ENCODE measurements at places on chromosomes 6 and 20. TPM values are rescaled to one million over a fixed set of nuclear protein-coding genes. Genes with fewer than 3 reads are reported as not detected.

DNA sequence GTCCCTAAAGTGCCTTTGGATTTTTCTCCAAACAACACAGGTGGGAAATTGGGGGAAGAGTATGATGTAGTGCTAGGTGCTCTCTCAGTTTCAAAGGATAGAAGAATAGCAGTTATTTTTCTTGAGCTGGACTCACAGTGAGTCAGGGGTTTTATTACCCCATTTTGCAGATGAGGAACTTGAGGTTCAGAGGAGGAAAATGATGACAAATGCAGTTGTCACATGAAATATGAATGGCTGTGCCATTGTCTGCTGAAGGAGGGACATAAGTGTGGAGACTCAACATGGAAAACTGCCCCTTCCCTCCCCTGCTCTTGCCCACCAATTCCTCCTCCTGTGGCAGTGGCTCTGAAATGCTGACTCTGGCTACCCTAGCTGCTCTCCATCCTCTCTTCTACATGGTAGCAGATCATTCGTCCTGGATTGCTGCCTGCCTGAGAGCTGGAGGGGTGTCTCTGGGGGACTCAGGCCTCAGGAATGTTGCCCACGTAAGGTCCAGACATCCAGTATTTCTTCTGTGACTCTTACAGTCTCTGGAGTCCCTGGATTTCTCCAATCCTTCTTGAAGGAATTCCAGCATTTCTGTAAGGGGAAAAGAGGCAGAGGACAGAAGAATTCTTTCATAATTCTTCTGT, 37.6 kb upstream of the EPB41L1 start:
- DNase-seq = no peak

GRCh38 chr6:94636780-94637385, 940.5 kb upstream of the MANEA start:
- no peak for DNase-seq

DNA sequence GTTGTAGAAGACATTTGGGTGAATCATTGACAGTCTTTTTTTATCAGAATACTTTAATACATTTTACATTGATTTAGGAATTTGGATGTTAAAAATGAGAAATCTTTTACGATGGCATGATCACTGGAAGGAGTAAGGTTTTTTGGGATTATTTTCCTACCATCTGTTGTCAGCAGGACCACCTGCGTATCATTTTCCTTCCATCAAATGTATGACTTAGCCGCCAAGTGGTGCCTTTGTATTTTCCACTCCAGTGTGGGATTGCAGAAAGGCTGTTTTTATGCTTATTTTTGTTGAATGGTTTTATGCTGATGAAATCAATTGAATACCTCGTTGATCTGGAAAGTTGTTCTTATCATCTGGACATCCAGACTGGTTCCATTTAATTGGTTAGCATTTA, 35.8 kb downstream of the AKAP12 start:
- DNase-seq = no peak

TAF8 gene
- total RNA-seq = 18.6 TPM

- no peak for DNase-seq
Measured at GRCh38 chr6:134619789-134620188, 301.9 kb upstream of the SGK1 start.

SLA2 gene
- 0.38 TPM for total RNA-seq
